ENCODE measurements at places on chromosomes 16 and 17.

GRCh38 chr16:66289051-66289680, 77.3 kb upstream of the CDH5 start:
- no peak for DNase-seq

GRCh38 chr17:17661834-17662385, 19.3 kb upstream of the RAI1 start:
- DNase-seq = no peak

GRCh38 chr17:75869282-75870141, 8.9 kb downstream of the TRIM47 start:
- no peak for DNase-seq

GRCh38 chr17:79897243-79898063, 58.2 kb upstream of the CBX4 start:
- no peak for DNase-seq

GRCh38 chr16:85639529-85640253, 26.6 kb downstream of the GSE1 start:
- DNase-seq = no peak

- no peak for DNase-seq
Measured at GRCh38 chr16:69145658-69146057, 13.2 kb downstream of the UTP4 start.

GRCh38 chr17:59512844-59513385, 52.5 kb upstream of the DHX40 start:
- DNase-seq = no peak

- no peak for DNase-seq
Measured at GRCh38 chr16:85465328-85466303, 147.5 kb upstream of the GSE1 start.

DNA sequence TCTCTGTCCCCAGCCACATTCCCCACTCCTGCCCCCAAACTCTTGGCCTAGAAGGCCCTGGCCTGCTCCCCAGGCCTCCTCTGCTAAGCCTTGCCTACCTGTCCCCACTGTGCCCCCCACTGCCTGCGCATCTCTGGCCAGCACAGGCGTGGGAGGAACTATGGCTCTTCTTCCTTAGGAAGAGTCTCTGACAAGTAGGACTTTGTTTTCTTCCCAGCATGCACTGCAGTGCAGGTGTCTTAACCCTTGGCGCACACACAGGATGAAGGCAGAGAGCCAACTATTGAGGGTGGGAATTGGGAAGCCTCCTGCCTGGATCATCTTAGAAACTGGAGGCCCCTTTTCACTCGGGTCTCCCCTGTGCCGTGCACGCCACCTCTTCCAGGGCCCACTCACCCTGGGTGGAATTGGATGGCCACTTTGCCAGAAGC, 3.6 kb downstream of the AMDHD2 start:
- no peak for DNase-seq

GRCh38 chr16:76656994-76657393, 379.8 kb downstream of the CNTNAP4 start:
- no peak for DNase-seq

DNA sequence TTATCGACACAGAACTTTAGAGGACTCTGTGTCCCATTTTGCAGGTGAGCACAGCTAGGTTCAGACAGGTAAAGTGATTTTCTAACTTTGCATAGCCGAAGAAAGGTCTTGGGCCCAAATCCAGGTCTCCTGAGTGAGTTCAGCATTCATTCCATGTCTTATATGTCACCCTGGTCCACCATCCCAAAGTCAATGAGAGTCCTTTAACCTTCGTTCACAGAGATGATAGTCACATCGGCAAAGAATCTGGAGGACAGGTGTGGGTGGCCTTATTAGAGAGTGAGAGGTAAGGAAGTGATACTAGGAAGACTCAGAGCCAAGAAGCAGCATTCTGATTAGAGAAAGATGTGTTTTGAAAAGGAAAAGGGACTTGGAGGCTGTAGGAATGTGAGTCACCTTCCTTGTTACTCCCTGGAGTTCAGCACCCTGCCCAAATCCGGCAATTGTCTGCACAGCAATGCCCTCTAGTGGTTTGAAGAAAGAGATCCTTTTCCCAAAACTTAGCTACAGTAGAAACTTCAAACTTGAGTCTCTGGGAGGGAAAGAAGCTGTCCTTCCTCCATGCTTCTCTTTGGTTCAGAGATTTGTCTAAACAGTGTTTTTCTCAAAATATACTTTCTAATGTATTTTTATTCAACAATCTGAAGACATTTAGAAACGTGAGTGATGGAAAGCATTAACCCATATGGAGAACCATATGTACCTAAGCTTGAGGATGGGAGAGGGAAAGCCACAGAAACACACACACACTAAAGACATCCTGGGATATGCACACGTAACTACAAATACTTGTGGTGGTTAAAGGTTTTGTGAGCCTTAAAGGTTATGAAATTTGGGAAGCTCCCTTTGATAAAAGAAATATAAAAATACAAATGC, 96.4 kb upstream of the SHISA6 start:
- no peak for DNase-seq

- DNase-seq = no peak
Measured at GRCh38 chr17:12231355-12231682, 210.6 kb downstream of the MAP2K4 start.

- DNase-seq = no peak
Measured at GRCh38 chr17:48237456-48237855, 129.9 kb downstream of the SNX11 start.

- no peak for DNase-seq
Measured at GRCh38 chr16:29927070-29927905, 1.3 kb upstream of the KCTD13 start.

GRCh38 chr16:17437981-17438380, 32.8 kb downstream of the XYLT1 start:
- DNase-seq = no peak

DNA sequence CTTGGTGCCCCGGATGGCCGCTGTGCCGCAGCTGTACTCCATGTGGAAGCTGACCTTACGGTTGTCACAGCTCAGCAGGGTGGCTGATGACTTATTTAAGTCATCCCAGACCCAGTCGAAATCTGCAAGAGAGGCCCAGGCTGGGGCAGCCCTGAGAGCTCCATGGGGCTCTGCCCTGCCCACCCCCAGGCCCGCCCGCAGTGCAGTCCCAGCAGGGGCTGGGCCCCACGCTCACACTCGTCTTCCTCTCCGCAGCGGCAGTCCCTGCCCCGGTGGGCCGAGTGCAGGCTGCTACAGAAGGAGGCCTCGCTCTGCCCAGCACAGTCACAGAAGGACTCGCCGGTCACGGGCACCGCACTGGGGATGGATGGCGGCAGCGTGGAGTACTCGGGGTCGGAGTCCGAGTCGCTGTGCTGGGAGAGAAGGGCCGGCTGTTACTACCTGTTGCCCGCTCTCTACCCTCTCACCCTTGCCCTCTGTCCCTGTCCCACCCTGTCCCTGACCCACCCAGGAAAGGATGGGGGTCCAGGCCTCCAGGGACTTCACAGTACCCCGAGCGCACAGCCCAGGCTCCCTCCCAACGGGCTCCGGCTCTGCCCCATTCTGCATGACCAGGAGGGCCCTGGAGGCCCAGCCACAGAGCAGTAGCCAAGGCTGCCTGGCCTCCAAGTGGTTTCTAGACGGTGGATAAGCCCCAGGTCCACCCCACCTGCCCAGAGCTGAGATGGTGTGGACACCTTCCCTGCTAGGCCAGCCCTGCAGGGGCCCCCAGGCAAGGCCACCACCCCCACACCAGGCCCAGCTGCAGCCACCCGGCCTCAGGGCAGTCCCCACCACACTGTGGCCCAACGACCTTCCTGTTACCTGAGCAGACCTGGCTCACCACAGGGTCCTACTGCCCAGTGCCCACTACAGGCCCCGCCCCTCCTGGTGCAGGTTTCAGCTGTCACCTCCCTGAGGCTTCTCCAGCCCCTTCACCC, 3.9 kb downstream of the SPSB3 start:
- no peak for DNase-seq

GRCh38 chr17:57289130-57289529, 32.8 kb downstream of the MSI2 start:
- no peak for DNase-seq

- no peak for DNase-seq
Measured at GRCh38 chr16:86079255-86079885, 180.4 kb downstream of the IRF8 start.

GRCh38 chr17:50425682-50426471, at the start of gene ACSF2:
TSS of gene ACSF2 (plus strand) at chr17:50426218. CDS start at chr17:50426262, 44 bp downstream.
- DNase-seq = peak; percentile 75

DNA sequence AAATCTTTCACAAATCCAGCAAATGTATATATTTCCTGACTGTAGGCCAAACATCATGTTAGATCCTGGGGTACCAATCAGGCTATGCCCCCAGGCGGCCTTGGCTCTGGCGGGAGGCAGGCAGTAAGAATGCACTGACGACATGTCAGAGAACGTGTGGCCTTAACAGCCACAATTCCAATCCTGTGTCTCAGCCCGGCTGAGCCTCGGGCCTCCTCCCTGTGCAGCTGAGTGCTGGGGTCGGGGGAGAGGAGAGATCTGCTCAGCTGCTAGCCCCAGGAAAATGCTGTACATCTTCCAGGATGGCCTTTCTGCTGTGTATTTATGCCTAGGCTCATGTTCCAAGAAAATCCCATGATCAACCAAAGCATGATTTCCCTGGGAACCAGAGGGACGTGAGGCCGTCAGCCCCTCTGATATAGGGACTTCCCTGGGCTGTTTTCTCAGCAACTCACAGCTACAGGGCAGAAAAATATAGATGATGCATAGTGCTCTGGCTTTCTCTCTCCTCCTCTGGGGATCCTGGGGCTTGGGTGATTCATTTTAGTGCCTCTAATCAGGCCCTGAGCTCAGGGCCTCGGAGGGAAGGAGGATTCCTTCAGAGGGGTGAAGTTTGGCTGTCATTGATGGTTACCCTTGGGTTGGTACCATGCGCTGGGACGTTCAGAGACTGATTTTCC, 604.0 kb downstream of the HS3ST4 start:
- no peak for DNase-seq
